NCI-H187 (cell line): ENCODE measurements at places on chromosomes 3 and 15.

GRCh38 chr15:67143646-67144045 is 78.2 kb downstream of the SMAD3 start:
- no peak for DNase-seq

GRCh38 chr15:100653608-100654007 is 51.2 kb downstream of the ASB7 start:
- DNase-seq = no peak

DNA sequence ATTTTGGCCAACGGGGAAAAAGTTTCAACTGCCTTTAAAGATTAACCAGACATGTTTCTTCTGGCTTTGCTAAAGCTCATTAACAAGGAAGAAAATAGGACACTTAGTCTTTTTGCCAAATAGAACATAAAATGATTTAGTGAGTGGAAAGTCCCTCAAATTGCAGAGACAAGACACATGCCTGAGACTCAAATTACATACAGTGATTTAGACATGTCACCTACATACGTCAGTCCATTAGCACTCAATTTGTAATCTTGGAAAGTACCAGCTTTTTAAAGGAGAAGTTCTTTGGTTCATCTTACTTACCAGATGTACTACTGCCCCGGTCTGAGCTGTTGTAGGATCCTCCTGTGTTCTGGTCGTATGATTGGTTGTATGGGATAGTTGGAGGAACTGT is 1134.2 kb downstream of the ROBO1 start:
- no peak for DNase-seq

DNA sequence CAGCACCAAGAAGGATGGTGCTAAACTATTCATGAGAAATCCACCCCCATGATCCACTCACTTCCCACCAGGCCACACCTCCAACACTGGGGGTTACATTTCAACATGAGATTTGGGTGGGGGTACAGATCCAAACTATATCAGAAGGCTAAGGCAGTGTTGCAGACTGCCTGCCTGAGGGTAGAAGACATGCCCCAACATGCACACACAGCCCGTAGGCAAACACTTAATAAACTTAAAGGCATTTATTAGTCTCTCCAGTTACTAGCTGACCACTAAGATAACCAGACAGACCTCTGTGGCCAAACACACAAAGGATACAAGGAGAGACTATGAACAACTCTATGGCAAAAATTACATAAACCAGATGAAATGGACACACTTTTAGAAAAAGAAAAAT is 10.2 kb downstream of the FAM162A start:
- DNase-seq = no peak

- no peak for DNase-seq
Measured at GRCh38 chr3:21954709-21955108, 203.7 kb upstream of the ZNF385D start.

DNA sequence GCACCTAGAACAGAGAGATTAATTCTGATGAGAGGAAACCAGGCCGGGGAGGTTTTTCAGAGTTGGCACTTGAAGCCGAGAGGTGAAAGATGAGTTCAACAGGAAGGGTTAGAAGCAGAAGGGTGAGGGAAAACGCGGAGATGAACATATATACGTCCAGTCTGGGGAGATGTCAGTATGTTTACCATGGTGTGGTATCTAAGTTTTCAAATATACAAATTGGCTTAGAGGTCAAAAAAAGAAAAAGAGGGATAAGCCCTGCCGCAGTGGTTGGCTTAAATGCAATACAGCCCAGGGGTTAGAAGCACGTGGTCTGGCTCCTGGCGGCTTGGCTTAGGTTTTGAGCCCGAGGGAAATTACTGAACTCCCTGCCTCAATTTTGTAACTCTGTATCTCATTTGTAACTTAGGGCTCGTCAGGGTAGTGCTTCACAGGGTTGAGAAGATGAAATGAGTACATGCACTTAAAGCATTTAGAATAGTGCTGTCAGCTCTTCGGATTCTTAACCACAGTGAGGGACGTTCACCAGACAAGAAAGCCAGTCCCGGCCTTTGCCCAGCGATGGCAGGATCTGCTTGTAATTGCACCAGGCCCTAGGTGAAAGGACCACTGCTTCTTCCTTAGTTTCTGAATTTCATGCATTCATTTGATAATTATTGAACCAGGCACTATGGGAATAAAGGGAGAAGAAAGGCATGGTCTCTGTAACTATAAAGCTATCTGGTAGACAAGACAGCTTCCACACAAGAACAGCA is 6.4 kb downstream of the HES1 start:
- no peak for DNase-seq

DNA sequence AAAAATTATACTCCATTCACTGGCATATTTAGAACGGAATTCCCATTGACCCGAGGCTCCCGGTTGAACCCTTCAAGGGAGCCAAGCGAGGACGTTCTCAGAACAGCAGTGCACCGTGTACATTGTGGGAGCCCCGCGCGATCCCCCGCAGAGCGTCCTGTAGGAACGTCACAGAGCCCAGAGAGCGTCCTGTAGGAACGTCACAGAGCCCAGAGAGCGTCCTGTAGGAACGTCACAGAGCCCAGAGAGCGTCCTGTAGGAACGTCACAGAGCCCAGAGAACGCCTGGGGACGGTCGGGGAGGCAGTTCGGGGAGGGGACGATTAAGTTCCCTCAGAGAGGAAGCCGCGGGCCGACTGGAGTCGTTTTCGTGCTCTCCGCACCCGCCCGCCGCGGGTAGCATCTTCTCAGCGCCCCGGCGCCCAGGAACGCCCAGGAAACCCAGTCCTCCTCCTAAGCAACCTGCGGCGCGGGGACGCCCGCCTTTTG is 506 bp upstream of the ATP1B3 start:
- DNase-seq = peak; percentile 55

DNA sequence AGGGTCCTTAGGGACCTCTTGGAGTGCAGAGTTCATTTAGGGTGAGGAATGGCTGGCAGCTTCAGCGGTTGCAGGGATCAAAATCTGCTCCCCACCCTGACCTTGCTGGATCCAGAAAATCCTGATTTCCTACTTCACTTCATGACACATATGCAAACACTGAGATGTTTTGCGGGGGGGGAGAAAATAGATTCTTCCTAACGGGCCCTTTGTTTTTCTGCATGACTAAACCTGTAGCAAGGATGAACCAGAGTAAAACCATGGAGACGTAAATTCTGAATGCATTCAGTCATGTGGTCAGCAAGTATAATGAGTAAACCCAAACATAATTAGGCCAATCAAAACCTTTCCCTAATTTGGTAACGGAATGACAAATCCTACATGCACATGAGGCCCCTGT is 20.0 kb upstream of the RBP1 start:
- no peak for DNase-seq

DNA sequence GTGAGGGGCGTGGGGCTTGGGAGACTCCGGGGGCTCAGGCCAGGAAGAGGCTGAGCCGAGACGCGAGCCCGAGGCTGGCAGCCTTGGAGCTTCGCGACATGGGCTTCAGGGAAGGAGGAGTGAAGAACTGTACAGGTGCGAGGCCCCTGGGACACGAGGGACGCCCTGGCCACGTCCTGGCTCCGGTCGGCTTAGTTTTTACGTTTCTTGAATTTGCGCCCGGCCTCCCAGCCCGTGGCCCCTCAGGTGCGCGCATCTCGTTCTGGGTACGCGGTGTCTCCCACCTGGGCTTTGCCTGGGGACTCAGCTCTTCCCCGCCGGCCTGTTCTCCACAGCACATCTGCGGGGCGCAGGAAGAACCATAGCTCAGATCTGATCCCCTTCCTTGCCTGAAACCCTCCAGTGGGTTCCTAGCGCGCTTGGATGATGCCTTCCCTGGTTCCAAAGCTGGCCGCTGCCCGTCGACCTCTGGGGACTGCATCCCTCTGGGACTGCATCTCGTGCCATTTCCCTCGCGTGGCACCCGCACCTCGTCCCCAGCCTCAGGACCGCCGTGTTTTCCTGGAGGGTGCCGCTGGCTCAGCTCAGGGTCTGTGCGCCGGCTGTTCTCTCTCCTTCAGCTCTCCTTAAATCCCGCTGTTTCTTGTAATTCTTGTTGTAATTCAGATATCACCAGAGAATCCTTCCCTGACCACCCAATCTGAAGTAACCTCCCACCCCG is 614 bp downstream of the CHCHD6 start:
- no peak for DNase-seq

DNA sequence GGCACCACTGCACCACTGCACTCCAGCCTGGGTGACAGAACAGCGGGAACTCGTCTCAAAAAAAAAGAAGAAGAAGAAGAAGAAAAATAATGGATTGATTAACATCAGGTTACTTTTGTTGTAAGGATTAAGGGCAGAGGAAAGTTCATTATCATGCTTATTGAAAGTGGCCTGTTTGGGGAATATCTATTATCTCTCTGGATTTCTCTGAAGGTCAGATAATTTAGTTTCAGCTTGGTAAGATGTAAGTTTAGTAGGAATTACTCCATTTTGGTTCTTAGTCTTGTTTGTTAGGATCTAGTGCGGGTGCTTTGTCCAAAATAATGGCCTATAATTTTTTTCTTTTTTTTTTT is 2.5 kb upstream of the MTMR14 start:
- DNase-seq = no peak

DNA sequence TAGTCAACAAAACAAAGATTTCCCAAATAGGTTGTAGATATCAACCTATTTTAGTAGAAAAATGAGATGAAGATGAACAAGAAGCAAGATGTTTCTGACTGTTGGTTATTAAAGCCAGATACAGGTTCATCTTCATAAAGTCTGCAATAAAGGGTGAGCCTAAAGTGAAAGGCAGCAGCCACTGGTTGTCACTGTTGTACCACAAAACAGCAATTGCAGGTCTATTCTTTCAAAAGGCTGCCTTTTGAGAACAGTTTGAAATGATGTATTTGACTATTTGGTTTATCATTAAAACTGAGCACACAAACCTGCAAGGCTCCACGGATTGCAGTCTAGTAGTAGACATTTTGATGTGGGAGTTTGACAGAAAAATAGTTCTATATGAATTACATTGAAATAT is 543.4 kb downstream of the GBE1 start:
- no peak for DNase-seq

GRCh38 chr3:54296531-54296930 is 174.2 kb downstream of the CACNA2D3 start:
- no peak for DNase-seq

- DNase-seq = no peak
Measured at GRCh38 chr3:71185733-71186455, 397.6 kb downstream of the FOXP1 start.

DNA sequence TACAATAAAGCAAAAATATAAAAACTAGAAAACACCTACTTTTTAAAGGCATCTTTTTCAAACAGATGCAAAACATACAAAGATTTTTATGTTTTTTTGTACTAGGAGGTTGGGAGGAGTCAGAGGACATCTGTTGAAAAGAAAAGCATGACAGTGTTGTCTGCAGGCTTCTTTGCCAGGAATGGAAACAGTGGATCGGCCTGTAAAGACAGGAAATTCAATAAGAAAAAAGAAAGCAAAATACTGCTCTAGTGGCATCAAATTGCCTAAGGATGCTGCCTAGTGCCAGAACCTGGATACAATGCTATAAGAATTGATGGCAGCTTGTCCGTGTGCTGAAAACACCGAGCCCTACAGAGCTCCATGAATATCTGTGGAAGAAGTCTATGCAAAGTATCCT is 69.9 kb downstream of the TBC1D5 start:
- DNase-seq = no peak

DNA sequence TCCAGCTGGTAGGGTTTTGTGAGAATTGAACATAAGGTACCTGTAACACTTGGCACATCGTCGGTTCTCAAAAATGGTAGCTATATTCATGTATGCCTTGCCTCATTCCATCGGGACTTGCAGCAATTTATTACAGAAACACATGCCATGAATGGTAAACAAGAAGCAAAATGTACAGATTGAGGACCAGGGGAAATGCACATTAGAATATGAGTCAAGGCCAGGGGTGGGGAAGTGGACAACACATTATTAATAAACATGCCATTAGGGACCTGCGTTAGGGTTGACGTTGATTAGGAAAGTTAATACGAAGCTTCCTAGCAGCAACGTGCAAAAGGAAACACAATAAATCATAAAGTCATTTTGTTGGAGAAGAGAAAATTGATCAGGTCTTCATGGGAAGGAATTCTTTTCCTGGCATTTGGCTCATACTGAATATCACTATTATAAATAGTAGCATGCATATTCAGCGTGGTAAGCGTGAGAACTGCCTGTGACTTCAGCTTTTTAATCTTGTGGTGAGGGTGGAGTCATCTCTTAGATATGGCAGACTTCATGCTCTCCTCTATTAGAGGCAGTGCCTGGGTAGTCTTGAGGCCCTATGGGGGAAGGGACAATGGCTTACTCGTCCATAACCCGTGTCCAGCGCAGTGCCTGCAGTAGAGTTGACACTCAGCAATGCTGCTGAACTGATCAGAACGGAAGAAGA is 184.9 kb downstream of the SV2B start:
- DNase-seq = no peak

DNA sequence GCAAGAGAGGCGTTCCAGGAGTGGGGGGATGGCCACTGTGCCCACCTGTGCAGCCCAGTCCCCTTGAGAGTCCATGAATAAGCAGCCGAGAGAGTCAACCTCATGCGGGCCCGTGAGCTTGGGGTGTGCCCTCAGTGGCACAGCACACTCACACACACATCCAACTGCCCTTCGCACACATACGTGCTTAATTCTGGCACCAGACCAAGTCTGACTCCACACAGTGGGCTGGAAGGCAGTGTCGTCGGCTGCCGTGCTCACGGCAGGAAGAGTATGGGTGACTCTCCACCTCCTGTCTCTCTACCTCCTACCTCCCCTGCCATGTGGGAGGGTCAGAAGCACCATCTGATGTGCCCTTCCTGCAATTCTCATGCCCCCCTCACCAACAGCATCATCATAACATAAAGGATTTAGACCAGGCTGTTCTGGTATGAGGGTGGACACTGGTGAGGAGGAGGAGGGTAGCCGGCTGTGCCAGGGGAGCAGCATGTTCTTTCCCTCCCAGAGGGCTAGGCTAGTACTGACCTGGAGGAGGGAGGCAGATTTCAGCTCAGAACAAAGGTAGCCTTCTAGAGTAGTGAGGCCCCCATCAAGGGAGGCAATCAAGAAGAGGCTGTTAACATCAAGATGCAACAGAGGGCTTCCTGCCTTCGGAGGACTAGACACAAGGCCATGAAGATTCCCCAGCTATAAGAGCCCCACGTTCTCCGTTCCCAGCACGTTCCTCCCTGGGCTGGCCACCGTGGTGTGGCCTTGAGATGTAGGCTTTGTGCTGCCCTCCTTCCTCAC is 5.3 kb upstream of the STRA6 start:
- DNase-seq = no peak

DNA sequence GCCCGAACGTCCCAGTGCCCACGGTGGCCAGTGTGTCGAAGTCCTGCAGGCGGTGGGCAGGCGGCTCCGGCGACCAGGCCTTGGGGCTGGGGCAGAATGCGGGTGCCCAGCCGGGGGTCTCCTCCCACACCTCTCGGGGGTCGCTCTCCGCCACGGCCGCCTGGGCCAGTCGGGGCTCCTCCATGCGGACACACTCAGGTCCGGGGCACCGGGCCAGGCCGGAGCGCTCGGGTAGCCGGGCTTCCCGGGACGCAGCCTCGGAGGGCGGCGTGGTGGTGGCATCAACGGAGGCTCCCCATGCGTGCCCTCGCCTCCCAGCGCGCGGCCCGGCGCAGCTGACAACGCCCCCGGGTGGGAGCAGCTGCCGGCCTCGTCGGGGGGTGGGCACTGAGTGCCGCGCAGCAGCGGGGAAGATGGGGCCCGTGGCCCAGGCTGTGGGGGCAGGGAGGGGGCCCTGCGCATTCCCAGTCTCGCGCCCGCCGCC is 30.1 kb upstream of the CERS3 start:
- DNase-seq = no peak
